ENCODE measurements at places on chromosomes 12 and 14.

DNA sequence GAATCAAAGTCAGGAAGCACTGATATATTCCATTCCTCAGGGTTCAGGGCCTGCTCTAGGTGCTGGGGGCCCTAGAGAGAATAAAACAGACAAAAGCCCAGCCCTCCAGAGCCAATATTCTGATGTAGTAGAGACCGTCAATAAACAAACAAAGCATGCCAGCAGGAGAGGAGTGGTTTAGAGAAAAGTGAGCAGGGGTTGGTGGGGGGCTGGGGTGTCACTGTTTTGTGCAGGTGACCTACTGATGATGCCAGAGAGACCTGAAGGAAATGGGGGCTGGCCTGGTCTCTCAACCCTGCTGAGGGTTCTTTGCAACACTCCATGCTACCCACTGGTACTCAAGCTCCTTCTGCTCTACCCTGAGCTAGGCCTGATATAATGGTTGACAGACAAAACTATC lies 26.5 kb downstream of the IL26 start:
- no peak for DNase-seq

GRCh38 chr12:112328456-112329124 lies 53.6 kb downstream of the HECTD4 start:
- no peak for DNase-seq

DNA sequence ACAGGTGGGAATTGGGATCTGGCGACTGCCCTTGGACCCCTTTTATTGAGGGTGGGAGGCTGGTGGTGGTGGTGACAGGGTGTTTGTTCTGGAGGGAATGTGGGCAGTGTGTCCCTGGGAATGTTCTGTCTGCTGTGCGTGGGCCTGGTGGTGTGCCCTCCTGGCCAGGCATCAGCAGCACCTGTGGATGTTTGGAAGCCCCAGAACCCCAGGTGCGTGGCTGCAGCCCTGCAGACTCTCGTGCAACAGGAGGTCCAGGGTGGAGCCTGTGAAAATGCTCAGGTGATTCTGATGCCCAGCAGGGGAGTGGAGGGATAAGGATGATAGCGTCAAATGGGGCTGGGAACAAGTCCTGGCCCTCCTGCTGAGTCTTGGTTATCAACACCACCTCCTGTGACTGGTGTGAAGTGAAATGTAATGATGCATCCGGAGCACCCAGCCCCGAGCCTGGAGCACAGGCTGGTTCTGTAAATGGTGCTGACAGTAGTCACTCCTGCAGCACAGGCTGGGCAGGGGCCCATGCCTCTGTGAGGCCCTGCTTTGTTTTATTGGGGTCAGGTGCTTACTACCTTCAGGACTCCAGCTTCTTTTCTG lies 176.6 kb downstream of the TSPAN9 start:
- no peak for DNase-seq

DNA sequence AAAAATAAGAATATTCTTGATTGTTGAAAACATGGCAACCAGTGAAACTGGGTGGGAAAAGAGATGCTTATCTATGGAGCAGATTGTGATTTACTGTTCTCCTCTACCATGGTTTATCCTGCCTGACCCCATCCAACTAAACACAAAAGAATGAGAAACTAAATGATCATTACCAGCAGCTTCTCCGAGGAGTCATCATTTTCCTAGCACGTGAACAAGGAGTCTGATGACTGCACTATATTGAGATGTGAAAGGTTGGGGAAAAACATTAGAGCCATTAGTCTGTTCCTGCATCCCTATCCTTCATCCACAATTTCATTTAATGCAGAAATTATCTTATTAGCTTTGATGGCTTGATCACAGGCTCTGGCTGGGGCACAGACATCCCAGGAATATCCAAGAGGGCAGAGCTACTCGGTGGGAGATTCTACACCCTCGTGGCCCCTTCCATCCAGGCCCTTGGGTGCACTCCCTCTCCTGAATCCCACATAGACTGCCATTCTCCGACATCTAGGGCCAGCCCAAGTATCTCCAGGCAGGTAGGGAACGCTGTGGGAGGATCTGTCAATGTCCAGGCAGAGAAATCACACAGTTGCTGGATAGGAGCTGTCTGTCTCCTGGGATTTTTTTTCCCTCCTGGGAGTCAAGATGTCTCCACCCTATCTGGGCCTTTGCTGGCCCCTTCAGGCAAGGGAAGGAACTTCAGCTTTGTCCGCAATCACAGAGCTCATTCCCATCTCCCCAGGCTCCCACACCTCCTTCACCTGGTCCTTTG lies 43.3 kb upstream of the DHRS4 start:
- peak; percentile 9 for DNase-seq

- no peak for DNase-seq
Observed at GRCh38 chr14:39641224-39641623, 209.0 kb upstream of the FBXO33 start.

All from stimulated activated CD4-positive, alpha-beta T cell treated with anti-CD3 and anti-CD28 coated beads, Interleukin-4, amount 100 ng/mL, for 48 hours (primary cell).